ENCODE measurements at places on chromosomes 16 and 17.

GRCh38 chr17:31392002-31392855, 754 bp downstream of the RAB11FIP4 start:
- no peak for DNase-seq

DNA sequence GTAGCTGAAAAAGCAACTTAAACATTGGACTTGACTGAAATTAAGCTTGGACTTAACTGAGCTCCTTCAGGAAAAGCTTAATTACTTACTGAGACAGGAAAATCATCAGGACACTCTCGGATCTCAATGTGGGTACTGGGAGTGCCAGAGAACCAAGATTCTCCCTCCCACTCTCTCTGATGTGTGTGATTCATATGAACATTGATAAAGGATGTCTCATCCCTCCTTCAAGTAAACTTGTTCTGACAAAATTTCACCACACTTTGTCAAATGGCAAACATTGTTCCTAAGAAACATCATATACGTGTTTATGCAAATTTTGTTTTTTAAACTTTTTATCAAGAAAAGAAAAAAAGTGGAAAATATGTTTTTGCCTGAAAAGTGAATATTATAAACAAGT, 4.1 kb upstream of the SLFN5 start:
- DNase-seq = no peak

GRCh38 chr17:74670329-74670728, 42.4 kb downstream of the CD300LF start:
- no peak for DNase-seq

- no peak for DNase-seq
Measured at GRCh38 chr17:32569171-32570080, 82.6 kb downstream of the CDK5R1 start.

DNA sequence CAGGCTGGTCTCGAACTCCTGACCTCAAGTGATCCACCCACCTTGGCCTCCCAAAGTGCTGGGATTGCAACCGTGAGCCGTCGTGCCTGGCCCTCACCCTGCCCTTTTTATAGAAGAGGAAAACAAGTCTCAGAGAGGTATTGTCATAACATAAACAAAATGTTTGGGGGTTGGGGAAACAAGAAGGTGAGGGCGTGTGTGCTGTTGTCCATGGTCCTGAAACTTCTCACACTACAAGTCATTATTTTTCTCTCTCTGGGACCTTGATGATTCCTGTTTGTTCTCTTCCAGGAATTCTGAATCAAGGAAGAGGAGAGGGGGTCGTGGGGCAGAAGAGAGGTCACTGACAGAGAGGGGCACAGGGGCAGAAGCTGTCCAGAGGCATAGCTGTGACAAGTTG, 160.2 kb upstream of the LHX1 start:
- no peak for DNase-seq

GRCh38 chr17:81580481-81580880, 28.3 kb upstream of the FAAP100 start:
- no peak for DNase-seq

DNA sequence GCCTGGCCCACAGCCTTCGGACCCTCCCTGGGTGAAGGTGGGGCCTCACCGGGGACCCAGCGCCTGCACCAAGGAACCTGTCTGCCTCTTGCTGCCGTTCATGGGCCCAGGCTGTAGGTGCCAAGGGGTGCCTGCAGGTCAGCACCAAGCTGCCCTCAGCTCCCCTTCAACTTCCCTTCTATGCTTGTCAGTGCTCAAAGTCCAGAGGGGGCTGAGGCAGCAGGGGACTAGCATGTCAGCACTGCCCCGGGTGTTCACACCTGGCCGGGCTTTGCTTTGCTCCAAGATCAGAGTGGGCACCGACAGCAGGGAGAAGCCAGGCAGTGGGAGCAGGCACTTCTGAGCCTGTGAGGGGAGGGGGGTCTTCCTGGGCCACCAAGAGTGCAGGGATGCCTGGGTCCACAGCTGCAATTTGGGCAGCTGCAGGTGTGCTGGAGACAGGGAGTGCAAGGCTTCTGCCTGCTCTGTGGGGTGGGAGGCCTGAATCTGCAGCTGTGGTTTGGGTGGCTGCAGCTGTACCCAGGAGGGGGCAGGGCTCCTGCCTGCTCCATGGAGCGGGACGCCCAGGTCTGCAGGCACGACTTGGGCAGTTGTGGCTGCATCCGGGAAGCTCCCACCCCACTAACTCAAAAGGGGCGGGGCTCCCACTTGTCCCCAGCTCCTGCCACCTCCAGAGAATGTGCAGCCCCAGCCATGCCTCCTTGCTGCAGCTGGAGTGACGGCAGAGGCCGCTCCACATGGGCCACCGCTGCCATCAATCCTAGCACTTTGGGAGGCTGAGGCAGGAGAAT, 27.6 kb upstream of the PRM1 start:
- DNase-seq = no peak

DNA sequence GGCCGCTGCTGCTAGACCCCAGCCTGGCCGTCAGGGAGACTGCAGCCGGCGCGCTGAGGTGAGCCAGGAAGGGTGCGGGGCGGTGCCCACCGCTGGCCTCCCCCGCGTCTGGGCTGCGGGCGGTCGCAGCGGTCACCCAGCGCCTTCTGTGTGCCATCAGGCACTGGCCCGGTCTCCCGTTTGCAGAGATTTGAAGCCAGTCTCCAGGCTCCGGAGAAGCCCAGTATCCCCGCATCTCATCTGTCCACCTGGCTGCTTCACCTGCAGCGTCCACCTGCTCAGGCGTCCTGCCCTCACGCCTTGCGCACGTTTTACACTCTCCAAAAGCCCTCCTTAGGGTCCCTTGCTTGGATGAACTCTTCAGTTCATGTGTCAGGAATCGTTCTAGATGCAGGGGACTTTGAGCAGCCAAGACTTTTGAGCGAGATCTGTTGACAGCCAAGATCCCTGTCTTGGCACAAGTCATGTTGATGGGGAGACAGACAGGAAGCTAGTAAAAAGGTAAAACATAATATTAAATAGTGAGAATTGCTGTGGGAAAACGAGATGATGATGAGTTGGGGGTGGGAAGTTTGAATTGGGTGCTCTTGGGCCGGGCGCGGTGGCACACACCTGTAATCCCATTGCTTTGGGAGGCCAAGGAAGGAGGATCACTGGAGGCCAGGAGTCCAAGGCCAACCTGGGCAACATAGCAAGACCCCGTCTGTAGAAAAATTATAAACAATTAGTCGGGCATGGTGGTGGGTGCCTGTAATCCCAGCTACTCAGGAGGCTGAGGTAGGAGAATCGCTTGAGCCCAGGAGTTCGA, 916 bp downstream of the HEATR3 start:
- no peak for DNase-seq

DNA sequence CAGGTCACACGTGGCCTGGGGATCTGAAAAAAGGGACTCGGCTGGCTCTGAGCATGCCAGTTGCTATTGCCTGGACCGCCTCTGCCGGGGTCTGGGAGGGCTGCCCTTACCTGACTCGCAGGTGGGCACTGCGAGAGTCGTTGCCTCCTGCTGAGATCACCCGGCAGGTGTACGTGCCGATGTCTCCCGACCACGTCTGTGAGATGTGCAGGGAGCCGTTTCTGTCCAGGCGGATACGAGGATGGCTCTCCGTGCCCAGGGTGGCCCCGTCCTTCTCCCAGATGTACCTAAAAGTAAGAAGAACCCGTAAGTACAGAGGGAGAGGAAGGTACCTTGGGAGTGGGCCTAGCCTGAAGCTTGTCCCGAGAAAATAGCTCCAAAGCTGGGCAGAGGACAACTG, 112.0 kb upstream of the CDC42EP4 start:
- no peak for DNase-seq

- no peak for DNase-seq
Measured at GRCh38 chr17:58096892-58097291, 13.7 kb downstream of the DYNLL2 start.

DNA sequence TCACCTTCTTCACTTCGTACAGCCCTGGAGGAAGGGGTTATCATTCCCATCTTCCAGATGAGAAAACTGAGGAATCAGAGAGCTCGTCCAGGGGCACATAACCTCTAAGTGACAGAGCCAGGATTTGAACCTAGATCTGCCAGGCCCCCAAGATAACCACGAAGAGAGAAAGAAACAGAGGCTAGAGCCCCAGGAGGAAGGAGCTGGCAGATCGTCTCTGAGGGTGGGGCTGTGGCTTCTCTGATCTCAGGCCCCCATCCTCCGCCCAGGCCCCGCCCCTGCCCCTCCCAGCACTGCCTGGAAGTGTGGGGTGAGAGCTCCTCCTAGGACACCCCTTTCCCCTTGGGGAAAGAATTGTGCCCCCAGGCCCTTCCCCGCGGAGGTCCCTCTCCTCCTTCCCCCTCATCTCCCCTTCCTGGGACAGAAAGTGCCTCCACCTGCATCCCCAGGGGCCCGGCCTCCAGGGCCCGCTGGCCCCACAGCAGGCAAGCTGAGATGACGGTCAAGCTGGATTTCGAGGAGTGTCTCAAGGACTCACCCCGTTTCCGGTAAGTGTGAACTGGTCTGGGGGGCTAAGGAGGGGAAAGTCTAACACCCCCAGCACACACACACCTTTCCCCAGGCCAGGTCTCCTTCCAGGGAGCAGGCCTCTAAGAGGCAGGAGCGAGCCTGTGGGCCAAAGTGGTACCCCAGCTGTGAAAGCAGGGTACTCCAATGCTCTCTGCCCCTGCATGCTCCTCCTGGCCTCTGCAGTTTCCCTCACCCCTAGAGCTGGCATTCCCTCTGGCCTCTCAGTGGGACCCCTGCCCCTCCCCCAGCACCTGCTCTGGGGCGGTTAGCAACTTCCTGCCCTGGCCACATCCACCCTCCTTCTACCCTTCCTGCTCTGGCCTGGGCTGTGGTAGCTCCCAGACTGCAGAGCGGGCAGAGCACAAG, at the start of gene ACAP1:
Gene ACAP1 (plus strand): TSS at position 290 of the 936 bp plus-strand sequence. CDS start 206 bp downstream, at position 496.
- DNase-seq = no peak

DNA sequence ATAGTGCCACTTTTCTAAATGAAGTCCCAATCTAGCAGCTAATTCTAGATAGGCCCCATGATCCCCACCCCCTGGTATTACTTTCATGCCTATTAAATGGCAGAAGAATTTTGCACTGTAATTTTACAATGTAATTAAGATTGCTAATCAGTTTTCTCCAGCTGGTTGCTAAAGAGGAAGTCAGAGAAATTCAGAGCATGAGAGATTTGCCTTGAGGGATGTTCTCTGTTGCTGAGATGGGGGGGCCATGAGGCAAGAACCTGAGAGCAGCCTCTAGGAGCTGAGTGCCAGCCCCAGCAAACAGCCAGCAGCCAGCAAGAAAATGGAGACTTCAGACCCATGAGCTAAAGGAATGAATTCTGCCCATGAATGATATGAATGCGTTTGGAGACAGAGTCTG, 38.9 kb downstream of the SHCBP1 start:
- DNase-seq = no peak

DNA sequence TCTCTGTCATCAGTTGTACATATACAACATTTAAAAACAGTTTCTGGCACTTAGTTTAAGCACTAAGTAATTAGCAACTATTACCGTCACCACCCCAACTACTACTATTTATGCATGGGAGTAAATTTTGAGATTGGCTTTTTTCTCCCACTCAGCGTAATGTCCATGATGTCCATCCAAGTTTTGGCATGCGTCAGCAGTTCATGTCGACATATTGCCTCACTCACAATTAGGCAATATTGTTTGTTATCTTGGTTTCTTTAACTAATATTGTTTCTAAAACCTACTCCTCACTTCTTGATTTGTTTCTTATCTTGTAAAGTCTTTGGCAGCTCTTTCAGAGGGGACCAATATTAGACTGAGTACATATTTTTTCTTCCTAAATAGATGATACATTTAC, 131.3 kb downstream of the KCNJ18 start:
- no peak for DNase-seq

DNA sequence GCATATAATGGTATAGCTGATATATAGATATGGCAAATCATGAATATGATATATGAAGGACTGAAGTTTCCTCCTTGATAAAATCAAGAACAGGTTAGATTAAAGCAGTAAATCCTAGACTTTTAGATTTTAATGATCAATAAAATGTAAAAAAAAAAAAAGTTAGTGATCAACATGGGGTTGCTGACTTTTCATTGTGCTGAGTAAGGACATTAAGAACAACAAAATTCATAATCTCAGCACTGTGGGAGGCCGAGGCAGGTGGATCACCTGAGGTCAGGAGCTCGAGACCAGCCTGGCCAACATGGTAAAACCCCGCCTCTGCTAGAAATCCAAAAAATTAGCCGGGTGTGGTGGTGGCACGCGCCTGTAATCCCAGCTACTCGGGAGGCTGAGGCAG, 10.4 kb upstream of the CHD3 start:
- no peak for DNase-seq

DNA sequence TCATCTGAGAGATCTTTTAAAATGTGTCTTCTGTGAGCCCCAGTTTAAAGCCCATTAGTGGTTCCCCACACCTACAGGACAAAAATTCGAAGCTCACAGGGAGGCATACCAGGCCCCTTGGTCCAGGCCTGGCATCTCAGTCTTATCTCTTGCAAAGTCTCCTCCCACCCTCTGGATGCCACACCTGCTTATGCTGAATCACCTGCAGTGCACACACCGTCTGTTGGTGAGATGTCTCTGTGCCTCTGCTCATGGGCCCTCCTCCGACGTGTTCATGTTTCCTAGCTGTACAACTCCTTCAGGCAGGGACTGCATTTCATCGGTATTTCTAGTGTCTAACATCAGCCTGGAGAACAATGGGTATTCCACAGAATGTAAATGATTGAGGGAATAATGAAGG, 41.6 kb downstream of the RNF157 start:
- DNase-seq = no peak

DNA sequence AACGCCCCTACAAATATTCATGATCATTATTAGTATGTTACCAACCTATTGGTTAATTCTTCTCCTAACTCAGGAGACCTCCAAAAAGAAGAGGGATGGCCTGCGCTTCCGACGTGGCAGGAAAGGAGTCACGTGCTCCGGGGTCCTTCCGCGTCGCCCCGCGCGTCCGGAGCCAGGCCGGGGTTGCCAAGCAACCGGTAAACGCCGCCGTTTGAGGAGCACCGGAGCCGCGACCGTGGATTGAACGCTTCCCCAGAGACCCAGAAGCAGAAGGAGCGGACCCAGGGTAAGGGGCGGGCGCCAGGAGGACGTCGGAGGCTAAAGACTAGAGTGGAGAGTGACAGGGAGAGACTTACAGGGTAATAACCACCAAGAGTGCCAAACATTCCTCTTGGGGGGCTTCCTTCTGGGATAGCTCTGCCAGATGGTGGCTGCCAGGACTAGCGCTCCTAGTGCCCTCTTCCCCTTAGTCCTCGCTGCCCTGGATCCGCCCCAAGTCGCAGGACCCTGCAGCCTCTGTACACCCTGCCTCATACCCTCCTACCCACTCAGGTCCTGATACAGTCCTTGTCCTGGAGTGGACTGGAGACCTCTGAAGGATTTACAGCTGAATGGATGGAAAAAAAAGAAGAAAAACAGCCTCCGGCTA, at the start of gene DNAI2:
Gene DNAI2 (plus strand): TSS at position 175 of the 649 bp plus-strand sequence. CDS start 7,584 bp downstream, outside the sequence.
- DNase-seq = no peak

- DNase-seq = no peak
Measured at GRCh38 chr16:78213751-78214150, 114.3 kb downstream of the WWOX start.

- DNase-seq = no peak
Measured at GRCh38 chr16:57264950-57265371, 19.5 kb downstream of the PLLP start.

- DNase-seq = no peak
Measured at GRCh38 chr17:522919-523318, 170.3 kb upstream of the RPH3AL start.

- DNase-seq = no peak
Measured at GRCh38 chr16:556474-557173, 3.6 kb upstream of the PRR35 start.

GRCh38 chr17:49218941-49219913, 8.7 kb downstream of the ABI3 start:
- no peak for DNase-seq

GRCh38 chr17:30808785-30809286, 15.7 kb downstream of the CRLF3 start:
- DNase-seq = no peak

Data from AG09309 (cell line).